ENCODE measurements at places on chromosomes 2 and 18.

GRCh38 chr18:13051159-13051558 is 60.0 kb downstream of the CEP192 start:
- no peak for DNase-seq

GRCh38 chr2:171271971-171272436 is 111.3 kb upstream of the TLK1 start:
- DNase-seq = no peak

GRCh38 chr2:133573491-133574162 is 5.4 kb upstream of the NCKAP5 start:
- DNase-seq = no peak

- no peak for DNase-seq
Measured at GRCh38 chr2:165746501-165746900, 47.5 kb downstream of the GALNT3 start.

- no peak for DNase-seq
Measured at GRCh38 chr2:226118471-226119429, 680.9 kb downstream of the IRS1 start.

DNA sequence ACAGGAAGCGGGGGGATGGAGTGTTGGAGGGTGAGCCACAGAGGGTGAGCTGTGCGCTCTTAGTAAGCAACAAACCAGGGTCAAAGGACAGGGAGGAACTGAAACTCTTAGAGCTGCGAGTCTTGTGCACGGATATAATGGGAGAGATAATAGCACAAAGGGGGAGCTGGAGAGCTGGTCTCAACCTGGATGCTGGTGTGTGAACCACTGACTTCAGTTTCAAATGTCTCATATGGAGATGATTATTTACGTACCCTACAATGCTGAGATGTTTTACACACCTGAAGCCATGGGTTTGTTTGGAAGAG is 35.9 kb downstream of the PTGR3 start:
- DNase-seq = peak; percentile 9

- DNase-seq = no peak
Measured at GRCh38 chr2:206383669-206384068, 59.7 kb upstream of the ADAM23 start.

DNA sequence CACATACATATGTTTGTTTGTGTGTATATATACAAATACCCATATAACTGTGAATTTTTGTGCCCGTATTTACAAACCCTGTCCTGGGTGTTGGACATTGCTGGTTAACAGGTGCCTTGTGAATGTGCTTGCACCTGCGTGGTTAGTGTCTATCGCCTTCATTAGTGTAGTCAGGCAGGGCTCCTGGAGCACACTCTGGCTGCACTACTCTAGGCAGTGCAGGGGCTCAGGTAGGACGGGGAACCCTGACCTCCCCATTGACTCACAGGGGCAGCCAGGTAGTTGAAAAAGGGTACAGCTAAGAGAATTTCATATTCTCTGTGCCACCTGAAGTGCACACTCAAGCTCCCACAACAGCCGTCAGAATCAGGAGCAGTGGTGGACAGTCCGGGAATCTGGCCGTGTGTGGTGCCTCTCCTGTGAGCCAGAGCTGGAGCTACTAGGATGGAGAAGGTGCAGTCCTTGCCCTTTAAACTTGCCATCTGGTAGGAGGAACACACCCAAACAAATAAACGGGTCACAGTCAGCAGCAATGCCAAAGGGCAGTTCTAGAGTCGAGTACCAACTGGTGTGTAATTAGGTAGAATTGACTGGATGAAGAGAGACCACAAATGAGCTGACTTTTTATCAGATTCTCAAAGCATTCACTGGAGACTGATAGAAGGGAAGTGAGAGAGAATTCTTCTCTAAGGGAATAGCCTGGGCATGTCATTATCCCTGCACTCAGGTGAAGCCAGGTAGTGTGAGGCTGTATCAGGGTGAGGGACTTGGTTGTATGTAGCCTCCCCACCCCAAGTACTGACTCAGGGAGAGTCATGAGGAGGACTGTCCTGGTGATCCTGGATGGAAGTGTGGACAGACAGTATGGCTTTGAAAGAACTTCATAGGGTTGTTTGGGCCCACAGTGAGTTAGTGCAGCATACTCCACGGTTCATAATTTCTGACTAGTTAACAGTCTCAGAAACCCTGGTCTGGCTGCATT is 44.1 kb downstream of the FARP2 start:
- DNase-seq = no peak

GRCh38 chr18:37869051-37869450 is 303.5 kb upstream of the CELF4 start:
- no peak for DNase-seq

DNA sequence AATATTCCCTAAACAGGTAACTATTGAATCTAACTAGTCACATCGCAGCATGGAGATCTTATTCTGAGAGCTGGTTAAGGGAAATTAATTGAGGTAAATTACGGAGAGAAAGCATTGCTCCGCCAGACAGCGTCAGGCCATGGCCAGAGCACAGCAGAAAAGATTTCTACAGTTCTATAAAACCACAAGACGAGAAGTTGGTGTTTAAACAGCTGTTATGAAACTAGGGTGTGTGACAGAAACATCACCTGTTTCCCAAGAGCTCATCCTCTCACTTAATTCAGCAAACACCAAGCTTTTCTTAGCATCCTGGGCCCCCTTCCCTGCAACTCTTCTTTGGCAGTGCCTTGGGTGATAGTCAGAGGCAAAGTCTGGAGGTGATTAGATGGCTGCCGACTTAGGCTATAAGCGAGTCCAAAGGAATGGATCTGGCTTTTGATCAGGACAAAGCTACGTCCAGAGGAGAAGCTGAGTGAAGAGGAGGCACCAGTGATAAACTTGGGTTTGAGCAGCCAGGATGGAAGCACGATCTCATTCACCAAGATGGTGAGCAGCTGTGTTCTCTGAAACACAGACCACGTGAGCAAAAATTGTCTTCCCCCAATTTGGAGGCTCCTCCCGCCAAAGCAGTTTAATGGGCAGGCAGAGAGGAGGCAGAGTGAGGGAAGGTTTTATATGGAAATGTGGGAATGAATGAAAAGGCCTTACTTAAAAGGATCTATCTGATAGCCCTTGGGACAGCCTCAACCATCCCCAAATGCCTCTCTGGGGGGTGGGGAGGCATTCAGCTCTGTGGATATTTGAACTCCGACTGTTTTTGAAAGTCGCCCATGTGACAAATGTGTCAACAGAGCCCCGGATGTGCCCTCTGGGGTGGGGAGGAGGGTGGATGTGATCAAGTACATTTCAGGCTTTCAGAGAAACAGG is 57.8 kb downstream of the PKDCC start:
- peak; percentile 91 for DNase-seq

DNA sequence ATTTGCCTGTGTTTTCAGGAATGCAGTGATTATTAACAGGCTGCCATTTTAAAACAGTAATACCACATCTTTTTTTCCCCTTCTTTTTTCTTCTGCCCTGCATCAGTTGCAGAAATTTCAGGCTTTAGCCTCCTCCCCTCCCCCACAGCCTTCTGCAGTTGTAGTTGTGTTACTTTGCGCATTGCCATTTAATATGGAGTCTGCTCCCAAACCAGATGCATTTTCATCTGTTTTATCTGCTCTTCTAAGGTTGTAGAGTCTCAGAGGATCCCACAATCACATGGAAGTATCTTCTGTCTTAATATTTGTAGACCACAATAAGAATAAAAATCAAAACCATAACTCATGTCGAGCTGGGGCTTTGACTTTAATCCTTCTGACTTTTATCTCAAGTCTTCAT is 3.8 kb downstream of the ASXL3 start:
- no peak for DNase-seq

DNA sequence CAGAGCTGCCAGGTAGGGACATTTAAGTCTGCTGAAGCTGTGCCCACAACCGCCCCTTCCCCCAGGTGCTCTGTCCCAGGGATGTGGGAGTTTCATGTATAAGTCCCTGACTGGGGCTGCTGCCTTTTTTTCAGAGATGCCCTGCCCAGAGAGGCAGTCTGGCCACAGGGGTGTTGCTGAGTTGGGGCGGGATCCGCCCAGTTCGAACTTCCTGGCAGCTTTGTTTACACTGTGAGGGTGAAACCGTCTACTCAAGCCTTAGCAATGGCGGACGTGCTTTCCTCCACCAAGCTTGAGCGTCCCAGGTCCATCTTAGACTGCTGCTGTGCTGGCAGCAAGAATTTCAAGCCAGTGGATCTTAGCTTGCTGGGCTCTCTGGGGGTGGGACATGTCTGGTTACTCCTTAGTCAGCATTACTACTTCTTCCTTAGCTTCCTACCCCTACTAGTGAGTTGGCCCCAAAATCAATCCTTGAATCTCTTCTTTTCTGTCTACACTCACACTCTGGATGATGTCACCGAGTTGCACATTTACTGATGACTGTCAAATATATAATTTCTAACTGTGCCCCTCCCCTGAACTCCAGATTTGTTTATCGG is 31.8 kb upstream of the FSHR start:
- DNase-seq = no peak

DNA sequence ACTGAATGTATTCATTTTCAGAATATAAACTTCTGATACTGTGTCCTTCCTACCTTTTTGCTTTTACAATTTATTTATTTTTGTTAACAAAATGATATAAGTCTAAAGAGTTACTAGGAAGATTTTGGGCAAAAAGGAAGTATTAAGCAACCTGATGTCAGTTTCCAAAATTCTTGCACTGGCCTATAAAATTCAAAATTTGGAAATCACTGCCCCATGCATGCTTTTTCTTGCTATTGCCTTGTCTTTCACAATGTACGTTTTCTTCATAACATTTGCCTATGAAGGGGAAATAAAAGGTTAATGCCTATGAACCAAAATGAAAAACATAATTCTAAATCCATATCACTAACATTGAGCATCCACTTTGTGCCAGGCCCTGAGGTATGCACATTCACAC is 40.1 kb upstream of the EHBP1 start:
- no peak for DNase-seq

GRCh38 chr2:240435948-240436682 is 652 bp downstream of the GPC1 start:
- DNase-seq = no peak

GRCh38 chr2:127034883-127035611 is 71.9 kb downstream of the BIN1 start:
- no peak for DNase-seq

GRCh38 chr18:43581936-43582519 is 304.7 kb upstream of the SYT4 start:
- no peak for DNase-seq

DNA sequence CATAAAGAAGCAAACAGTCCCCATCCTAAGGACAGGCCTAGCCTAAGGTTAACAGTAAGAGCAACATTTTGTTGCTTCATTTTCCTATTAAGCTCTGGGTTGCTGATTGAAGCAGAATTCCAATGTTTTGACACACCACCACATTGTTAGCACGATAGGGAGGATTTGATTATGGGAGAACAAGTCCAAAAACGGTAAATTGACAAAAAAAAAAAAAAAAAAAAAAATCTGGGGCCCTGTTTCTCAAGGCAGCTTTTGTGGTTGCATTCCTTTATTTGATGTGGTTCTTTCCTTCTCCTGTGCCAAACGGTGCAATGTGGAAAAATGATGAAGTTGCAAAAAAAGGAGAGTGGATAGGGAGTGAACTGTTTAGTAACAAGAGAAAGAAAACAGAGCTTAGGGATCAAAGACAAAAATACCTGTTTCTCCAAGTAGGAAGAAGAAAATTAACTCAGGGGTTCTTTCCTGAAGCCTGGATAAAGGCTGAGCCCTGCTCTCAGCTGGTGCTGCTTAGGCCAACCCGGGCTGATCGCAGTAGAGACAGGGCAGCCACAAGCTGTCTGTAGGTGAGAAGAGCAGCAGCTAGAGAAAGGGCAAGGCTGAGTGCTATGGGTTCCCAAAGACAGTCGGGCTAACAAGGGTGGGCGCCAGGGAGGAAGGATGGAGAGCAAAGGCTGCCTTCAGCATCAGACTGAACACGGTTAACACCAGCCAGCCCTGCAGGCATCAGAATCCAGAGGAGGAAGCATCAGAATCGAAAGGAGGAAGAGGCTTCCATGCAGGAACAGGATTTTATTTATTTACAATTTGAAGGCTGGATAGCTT is 167.8 kb upstream of the FOSL2 start:
- no peak for DNase-seq

GRCh38 chr2:28613633-28614501 is 118.0 kb downstream of the PLB1 start:
- DNase-seq = peak; percentile 43

DNA sequence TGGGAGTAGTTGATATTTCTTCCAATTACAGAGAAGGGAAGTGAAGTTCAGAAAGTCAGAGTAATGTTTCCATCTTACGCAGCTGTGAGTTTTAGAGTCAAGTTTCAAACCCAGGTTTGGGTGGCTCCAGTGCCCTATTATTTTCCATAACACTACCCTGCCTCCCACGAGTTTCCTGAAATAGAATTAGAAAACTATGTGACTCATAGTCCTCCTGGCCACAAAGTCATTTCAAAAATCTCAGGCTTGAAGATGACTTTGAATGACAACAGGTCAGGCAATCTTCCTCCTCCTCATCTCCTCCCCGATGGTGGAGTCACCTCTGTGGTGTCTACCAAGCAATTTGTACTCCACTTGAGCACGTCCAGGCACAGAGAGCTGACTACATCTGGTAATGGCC is 212.3 kb upstream of the TRIB2 start:
- DNase-seq = no peak

DNA sequence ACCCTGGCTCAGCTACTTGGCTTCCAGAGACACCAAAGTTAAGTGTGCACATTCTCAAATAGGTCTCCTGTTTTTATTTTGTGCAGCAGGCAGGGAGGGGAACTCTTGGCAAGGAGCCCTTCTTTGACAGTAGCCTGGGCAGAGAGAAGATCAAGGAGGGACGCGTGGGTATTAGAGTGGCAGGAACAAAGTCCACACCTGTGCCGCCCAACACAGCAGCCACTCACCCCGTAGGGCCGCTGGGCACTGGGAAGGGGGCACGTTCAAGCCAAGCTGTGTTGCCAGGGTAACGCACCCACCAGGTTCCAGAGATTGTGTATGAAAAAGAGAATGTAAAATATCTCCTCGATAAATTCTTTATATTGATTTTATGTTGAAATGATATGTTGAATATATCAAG is 229.3 kb upstream of the AGAP1 start:
- no peak for DNase-seq

DNA sequence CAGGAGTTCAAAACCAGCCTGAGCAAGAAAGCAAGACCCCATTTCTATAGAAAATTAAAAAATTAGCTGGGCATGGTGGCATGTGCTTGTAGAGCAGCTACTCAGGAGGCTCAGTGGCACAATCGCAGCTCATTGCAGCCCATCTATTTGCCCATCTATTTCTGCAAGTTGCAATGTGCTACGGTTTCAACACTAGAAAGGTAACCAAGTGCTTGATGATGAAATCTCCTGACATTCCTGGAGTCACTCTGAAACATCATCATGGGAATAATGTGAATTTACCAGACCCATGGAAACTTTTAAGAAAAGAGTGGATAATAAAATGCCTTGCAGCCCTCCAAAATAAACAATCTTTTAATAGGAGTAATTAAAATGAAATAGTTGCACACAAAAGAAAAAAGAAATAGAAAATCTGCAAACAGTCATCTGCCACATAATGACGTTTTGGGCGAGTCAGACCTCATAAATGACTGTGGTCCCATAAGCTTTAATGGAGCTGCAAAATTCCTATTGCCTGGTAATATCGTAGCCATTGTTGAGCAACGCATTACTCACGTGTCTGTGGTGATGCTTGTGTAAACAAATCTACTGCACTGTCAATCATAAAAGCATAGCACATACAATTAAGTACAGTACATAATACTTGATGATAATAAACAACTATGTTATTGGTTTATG is 46.6 kb upstream of the AMMECR1L start:
- no peak for DNase-seq

- DNase-seq = no peak
Measured at GRCh38 chr18:46408334-46408987, 248.6 kb downstream of the LOXHD1 start.
